NB4 (cell line): ENCODE measurements at places on chromosomes 12 and 14.

GRCh38 chr12:105256921-105257320 is 20.9 kb upstream of the APPL2 start:
- no peak for DNase-seq

DNA sequence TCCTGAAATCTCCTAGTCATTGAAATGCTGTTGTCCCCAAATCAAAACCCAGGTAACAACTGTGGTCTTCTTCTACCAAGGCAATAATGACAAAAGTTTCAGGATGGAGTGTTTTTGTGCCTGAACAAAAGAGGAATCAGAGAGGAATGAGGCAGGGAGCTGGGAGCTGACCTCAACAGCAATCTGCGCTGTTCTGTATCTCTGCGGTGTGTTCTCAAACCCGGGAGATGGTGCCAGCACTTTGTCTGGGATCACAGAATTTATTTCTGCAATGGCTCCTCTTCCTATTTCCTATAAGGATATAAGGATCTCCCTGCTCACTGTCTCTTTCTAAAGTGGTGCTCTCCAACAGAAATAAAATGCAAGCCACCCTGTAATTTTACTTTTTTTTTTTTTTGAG is 449 bp upstream of the GLT8D2 start:
- no peak for DNase-seq

DNA sequence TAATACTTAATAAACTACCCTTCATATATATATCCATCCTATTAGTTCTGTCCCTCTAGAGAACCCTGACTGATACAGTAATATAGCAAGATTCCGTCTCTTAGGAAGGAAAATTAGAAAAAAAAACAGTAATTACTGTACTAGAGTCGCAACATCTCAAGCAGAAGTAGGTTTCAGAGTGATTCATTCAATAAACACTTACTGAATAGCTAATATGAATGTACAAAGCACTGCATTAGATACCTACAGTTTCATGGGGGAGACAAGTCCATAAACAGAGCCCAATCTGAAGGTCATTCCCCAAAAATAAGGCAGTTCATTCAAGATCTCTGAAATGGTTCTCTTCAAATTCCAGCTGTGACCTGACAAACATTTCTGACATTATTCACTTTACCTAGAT is 9.9 kb downstream of the CERS5 start:
- DNase-seq = no peak

DNA sequence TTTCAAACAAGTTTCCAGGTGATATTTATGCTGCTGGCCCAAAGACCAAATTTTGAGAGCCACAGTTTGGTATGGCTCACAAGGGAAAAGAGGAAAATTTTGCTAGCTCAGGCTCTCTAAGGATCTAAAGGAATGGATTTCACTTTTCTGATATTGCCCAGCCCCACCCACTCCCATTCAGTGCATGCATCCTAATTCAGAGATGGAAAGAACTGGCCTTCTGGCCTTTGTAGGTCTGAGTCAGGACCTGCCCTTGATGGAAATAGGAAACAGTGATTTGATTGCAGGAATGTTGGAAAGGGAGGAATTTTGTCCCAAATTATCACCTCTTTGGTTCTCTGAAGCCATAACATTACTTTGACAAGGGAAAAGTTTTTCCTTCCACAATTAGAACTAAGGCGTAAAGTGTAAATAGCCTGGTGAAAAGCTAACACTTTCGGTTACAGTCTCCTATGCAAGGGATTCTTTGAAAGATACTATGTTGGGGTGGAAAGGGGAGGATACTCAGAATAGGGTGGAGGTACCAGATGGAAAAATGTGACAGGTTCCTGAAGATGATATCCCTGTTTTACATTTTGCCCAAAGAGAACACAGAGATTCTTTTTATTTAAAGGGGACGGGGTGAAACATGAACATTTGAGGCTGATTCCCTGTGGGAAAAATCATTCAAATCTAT is 11.1 kb downstream of the ZNF641 start:
- no peak for DNase-seq
